Renal cortical epithelial cell (primary cell): ENCODE measurements at places on chromosomes 6 and 20. TPM values are rescaled to one million over a fixed set of nuclear protein-coding genes. Genes with fewer than 3 reads are reported as not detected.

The RNF144B gene
- total RNA-seq: 191 and 251 TPM in 2 replicates

The ULBP3 gene
- 10.3 and 10.9 TPM in 2 replicates for total RNA-seq

The DOK5 gene
- total RNA-seq: under 0.01 and 6.5 TPM in 2 replicates

The SUN5 gene
- not detected in 2 replicates for total RNA-seq

The ERMARD gene
- 16.7 and 20.1 TPM in 2 replicates for total RNA-seq

The RSPH9 gene
- total RNA-seq: 0.17 and 0.35 TPM in 2 replicates

The NMBR gene
- total RNA-seq: 0.10 TPM in 1 of 2 replicates, not detected in the other

The XKR7 gene
- 0.10 and 0.17 TPM in 2 replicates for total RNA-seq

The PPDPF gene
- 7.3 and 49.8 TPM in 2 replicates for total RNA-seq

The MDFI gene
- 3.4 and 20.0 TPM in 2 replicates for total RNA-seq

The TNXB gene
- 0.75 TPM in 1 of 2 replicates, not detected in the other for total RNA-seq

The CYP39A1 gene
- total RNA-seq: 0.69 and 5.2 TPM in 2 replicates

The VSTM2L gene
- total RNA-seq: 8.0 and 12.7 TPM in 2 replicates

The HRH3 gene
- total RNA-seq: not detected in 2 replicates

The SLC17A9 gene
- total RNA-seq: 0.65 and 3.3 TPM in 2 replicates

The SPTLC3 gene
- total RNA-seq: 4.2 and 46.9 TPM in 2 replicates

The FOXA2 gene
- 0.10 TPM in 1 of 2 replicates, not detected in the other for total RNA-seq

The SLC22A7 gene
- not detected in 2 replicates for total RNA-seq

The NFATC2 gene
- under 0.01 and 0.35 TPM in 2 replicates for total RNA-seq

The LY6G5C gene
- 0.40 TPM in 1 of 2 replicates, not detected in the other for total RNA-seq

The ITPR3 gene
- 76.9 and 173 TPM in 2 replicates for total RNA-seq
